ENCODE measurements at places on chromosomes 1 and 21.

- DNase-seq = no peak
Measured at GRCh38 chr1:221343607-221344006, 398.3 kb downstream of the DUSP10 start.

GRCh38 chr1:204730826-204731459 lies 45.4 kb upstream of the LRRN2 start:
- no peak for DNase-seq

- DNase-seq = no peak
Measured at GRCh38 chr1:4214826-4215225, 314.8 kb upstream of the C1orf174 start.

GRCh38 chr1:33842348-33842747 lies 21.5 kb upstream of the HMGB4 start:
- no peak for DNase-seq

- DNase-seq = no peak
Measured at GRCh38 chr1:174963529-174964125, 36.1 kb upstream of the CACYBP start.

GRCh38 chr21:39918558-39918957 lies 51.3 kb downstream of the PCP4 start:
- no peak for DNase-seq

- DNase-seq = peak; percentile 78
Measured at GRCh38 chr1:156746728-156747631, 4.5 kb downstream of the HDGF start.

DNA sequence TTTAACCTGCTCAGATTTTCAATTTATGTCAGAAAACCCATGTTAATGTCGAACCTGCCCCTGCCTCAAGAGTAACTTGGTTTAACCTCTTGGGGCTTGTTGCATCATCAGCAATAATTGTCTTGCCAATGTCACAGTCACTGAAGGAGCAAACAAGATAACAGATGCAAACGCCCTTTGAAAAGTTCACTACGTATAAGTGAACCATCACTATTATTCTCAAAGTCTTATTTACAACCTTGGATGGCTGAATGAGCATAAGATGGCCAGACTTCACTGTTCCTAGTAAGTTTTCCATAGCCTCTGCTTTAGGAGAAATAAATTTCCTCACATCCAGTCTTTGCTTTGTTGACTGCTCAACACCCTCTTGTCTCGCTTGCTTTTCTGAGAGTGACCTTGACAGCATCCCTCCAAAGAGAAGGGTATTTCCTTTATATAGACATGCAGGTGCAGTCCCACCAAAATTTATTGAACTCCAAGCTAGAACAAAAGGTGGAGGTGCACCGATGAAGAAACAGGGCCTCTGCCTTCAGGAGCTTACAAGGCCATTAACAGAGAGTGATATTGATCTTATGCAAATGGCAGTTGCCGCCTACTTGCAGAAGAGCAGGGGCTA lies 749 bp upstream of the LRIG2 start:
- DNase-seq = no peak

GRCh38 chr1:84037758-84038611 lies 39.1 kb upstream of the TTLL7 start:
- DNase-seq = no peak

All from 8988T (cell line).